ENCODE measurements at places on chromosomes 4 and X. TPM values are rescaled to one million over a fixed set of nuclear protein-coding genes. Genes with fewer than 3 reads are reported as not detected.

- no peak for DNase-seq
- H3K27me3 ChIP-seq, result no peaks in the 10 kb centered on the region
- H3K27ac ChIP-seq, result no peak overlapping the region
- H3K4me1 ChIP-seq, result no peaks in the 10 kb centered on the region
Measured at GRCh38 chr4:33149658-33150524, 2429.7 kb downstream of the PCDH7 start.

DNA sequence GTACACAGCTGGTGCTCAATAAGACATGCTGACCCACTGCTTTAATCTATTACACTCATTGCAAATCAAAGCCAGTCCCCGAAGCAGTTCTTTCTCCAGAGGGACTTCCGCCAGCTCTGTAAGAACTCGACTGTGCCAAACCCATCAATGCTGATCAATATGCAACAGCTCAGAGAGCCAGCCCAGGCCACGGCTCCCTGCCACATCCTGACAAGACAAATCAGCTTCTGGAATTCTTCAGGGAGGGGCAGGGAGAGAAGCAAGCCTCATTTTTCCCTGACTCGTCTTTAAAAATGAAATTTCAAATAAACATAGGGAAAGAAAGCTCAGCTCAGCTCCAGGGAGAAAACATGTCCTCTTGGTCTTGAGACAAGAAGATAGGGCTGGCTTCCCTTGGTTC is 5.3 kb upstream of the ADRA2C start:
- H3K4me3 ChIP-seq, result no peak overlapping the region
- no peak for DNase-seq
- H3K27ac ChIP-seq, result no peak overlapping the region
- H3K4me1 ChIP-seq, result no peaks in the 10 kb centered on the region

DNA sequence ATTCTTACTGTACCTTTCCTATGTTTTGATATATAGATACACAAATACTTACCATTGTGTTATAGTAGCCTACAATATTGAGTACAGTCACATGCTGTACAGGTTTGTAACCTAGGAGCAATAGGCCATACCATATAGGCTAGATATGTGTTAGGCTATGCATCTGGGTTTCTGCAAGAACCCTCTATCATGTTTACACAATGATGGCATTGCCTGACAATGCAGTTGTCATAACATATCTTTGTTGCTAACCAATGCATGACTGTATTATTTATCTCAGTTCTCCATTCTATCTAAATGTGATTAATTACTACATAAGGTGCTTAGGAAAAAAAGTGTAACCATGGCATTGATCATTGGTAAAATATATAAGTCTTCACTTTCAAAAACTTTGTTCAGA is 10.0 kb upstream of the SPCS3 start:
- no peaks in the 10 kb centered on the region for H3K4me1 ChIP-seq
- H3K36me3 ChIP-seq, result no peaks in the 10 kb centered on the region
- no peak for DNase-seq
- H3K27ac ChIP-seq, result no peak overlapping the region
- no peaks in the 10 kb centered on the region for H3K27me3 ChIP-seq

The CENPVL1 gene
- not detected for total RNA-seq

DNA sequence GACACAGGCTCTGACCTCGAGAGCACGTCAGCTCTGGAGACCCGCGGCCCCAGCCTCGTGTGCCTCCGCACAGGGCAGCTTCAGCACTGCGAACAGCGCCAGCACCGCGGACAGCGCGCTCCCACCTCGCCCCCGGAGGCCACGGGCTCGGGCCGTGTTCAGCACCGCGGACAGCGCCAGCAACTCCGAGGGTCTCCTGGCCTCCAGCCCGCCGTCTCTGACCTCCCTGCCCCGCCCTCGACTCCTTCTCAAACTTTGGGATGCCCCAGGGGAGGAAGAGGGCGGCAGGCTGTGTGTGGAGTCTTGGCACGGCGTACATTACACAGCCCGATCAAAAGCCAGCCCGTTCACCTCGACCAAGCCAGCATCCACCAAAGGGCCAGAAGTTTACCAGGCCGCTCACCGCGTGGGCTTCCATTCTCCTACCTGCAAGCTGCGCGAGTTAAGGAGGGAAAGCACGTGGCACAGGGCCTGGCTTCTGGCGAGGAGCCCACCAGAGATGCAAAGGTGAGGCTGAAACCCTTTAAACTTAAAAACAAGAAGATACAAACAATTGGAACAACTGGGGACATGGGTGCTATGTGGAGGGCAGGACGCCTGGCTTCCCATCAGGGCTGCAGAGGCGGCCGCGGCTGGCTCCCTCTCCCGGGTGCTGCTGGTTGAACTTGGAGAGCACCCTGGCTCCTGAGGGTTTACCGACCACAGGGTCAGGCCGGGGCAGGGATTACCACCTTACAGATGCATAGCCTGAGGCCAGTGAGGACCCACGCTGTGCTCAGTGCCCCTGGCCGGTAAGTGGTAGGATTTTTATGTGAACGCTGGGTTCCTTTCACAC is 4.5 kb upstream of the NKX1-1 start:
- peak; percentile 33 for DNase-seq
- H3K36me3 ChIP-seq, result no peaks in the 10 kb centered on the region
- H3K4me1 ChIP-seq, result no peaks in the 10 kb centered on the region
- H3K4me3 ChIP-seq, result no peak overlapping the region
- H3K27ac ChIP-seq, result no peak overlapping the region

The SPACA5 gene
- not detected for total RNA-seq

- no peaks in the 10 kb centered on the region for H3K4me1 ChIP-seq
- no peak overlapping the region for H3K27ac ChIP-seq
- no peaks in the 10 kb centered on the region for H3K36me3 ChIP-seq
Measured at GRCh38 chrX:40468033-40468846, 112.5 kb upstream of the ATP6AP2 start.

The ZAR1 gene
- not detected for total RNA-seq

DNA sequence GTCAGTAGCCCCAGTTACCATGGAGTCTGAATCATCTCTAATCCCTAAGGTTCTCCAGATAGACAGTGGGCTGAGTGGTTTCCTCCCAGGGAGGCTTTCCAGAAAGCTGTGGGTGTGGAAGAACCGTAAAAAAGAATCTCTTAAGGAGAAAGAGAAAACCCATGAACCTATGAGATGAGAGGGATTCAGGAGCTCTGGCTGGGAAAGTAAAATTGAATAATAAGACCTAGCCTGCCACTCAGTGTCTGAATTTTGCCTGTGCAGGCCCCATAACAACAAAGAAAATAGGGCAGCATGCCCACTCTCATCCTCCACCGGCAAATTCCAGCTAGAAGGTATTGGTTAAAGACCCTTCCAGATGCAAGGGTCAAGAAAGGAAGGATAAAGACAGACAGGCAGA is 16.9 kb downstream of the AWAT2 start:
- no peaks in the 10 kb centered on the region for H3K36me3 ChIP-seq
- H3K4me1 ChIP-seq, result no peaks in the 10 kb centered on the region
- DNase-seq, result no peak
- no peak overlapping the region for H3K27ac ChIP-seq

DNA sequence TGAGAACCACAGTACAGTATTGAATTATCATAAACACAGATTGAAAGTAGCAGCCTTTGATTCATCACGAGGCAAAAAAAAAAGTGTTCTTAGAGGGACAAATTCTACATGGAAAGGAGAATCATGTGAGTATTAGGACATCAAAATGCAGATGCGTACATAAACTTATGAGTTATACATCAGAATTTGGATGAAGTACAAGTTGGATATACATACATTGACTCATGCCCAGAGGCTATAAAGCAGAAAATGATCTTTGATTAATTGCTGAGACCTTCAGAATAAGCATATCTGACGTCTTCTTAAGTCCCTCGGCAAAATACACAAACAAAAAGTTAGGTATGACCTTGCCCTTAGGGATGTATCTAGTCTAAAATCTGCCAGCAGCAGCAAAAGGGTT is 206.4 kb downstream of the LDB2 start:
- H3K4me3 ChIP-seq, result no peak overlapping the region
- H3K27ac ChIP-seq, result no peak overlapping the region
- no peaks in the 10 kb centered on the region for H3K4me1 ChIP-seq
- DNase-seq, result no peak
- no peaks in the 10 kb centered on the region for H3K27me3 ChIP-seq

DNA sequence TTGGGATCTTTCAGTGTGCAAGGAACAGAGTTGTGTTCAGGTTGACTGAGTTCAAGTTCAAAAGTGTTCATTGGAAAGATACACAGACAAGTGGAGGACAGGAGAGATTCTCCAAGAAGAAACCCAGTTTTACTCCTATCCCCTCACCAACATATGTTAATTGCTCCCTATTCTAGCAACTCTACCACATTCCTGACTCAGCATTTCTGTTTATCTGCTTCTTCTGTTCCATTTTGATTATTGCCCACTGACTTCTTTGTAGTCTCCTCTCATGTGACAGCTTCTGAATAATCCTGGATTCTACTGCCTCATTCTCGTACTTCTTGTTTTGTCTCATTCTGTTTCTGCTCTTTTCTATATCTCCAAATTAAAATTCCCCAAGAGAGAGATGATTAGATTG is 15.8 kb upstream of the SPANXC start:
- no peaks in the 10 kb centered on the region for H3K4me1 ChIP-seq
- H3K27me3 ChIP-seq, result no peaks in the 10 kb centered on the region
- no peaks in the 10 kb centered on the region for H3K36me3 ChIP-seq

DNA sequence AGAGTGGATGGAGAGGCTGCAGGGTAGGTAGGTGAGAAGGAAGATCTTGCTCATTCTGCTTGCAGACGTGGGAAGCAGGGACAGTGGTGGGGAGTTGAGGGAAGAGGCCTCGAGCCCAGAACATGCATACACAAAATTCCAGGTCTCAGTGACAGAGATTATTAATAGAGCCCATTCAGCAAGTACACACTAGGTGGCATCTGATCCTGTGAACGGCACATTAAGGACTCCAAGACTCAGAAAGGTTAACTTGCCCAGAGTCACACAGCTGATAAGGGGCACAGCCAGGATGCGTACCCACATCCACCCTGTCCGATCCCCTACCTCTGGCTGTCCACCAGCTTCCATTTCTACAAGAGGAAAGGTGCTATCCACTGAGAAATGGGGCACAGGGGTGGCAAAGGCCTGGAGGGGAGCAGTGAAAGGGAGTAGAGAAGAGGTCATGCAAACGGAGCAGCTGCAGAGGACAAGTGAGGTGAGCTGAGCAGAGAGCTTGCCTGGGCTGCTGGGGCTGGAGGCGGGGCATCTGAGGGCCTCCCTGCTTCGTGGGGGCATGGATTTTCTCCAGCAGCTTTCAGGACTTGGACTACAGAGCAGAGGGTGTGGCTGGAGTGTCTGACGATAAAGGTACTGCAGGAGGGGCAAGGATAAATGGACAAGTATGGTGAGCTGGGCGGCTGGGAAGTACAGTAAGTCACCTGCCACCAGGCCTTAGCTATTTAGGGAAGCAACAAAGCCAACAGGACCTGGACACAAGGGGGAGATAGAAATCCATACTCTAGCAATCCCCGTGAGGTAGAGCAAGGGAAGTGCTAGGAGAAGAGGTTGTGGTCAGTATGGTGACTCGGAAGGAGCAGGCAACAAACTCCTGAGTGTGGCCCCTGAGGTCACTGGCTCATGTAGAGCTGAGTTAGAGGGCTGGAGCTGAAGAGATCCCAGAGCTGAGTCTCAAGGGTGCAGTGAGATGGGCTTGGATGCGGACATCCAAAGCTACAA is 11.2 kb downstream of the IDS start:
- no peak overlapping the region for H3K27ac ChIP-seq
- DNase-seq, result no peak
- H3K4me1 ChIP-seq, result no peaks in the 10 kb centered on the region

The DNAJB14 gene
- 80.5 TPM for total RNA-seq

DNA sequence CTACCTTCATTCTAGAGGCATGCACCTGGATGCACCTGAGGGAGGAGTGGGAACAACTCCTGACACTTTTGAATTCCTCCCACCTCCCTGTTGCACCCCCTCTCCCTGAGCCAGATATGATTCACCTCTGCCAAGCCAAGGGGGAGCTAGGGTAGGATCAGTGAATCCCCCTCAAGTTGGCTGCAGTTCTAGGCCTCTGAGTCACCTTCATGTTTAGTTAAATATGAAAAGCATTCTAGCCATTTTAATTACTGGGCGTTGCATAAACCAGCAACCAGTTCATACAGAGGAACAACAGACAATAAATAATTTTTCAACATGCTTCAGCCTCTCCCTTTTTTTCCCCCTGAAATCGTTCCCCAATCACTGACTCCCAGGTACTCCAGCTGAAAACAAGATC is 1440.2 kb downstream of the ADGRL3 start:
- H3K27me3 ChIP-seq, result no peaks in the 10 kb centered on the region
- H3K4me1 ChIP-seq, result no peaks in the 10 kb centered on the region
- DNase-seq, result no peak
- H3K27ac ChIP-seq, result no peak overlapping the region
- H3K36me3 ChIP-seq, result no peaks in the 10 kb centered on the region

The FHIP1A gene
- 1.9 TPM for total RNA-seq

The HSD17B13 gene
- total RNA-seq, result 0.67 TPM

DNA sequence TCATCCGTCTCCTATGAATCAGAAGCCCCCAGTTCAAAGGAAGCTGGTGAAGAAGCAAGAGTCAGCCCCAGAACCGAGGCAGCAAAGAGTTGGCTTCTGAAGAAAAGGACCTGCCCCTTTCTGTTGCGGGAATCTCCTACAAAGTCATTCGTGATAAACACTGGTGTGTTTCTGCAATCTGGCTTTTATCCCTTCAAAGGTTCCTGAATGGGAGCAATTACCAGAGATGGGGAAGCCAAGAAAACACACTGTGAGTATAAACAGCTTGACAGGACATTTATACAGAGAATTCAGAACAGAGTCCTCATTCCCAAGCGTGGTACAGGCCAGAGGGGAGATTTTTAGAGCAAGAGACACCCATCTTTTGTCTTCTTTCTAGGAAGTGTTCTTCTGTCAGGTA is 226.8 kb upstream of the LNX1 start:
- DNase-seq, result no peak
- no peaks in the 10 kb centered on the region for H3K36me3 ChIP-seq
- no peak overlapping the region for H3K4me3 ChIP-seq
- H3K27me3 ChIP-seq, result no peaks in the 10 kb centered on the region
- no peaks in the 10 kb centered on the region for H3K4me1 ChIP-seq

- H3K27ac ChIP-seq, result no peak overlapping the region
- no peaks in the 10 kb centered on the region for H3K4me1 ChIP-seq
- peak; percentile 0 for DNase-seq
- no peaks in the 10 kb centered on the region for H3K27me3 ChIP-seq
- H3K4me3 ChIP-seq, result no peak overlapping the region
Measured at GRCh38 chrX:26649534-26649933, 433.6 kb downstream of the MAGEB5 start.

- no peaks in the 10 kb centered on the region for H3K4me1 ChIP-seq
- no peak overlapping the region for H3K27ac ChIP-seq
- H3K36me3 ChIP-seq, result no peaks in the 10 kb centered on the region
- no peak overlapping the region for H3K4me3 ChIP-seq
- H3K27me3 ChIP-seq, result no peaks in the 10 kb centered on the region
Measured at GRCh38 chr4:52102587-52102986, 51.5 kb downstream of the SPATA18 start.
